NCI-H774 (cell line): ENCODE measurements at places on chromosomes 4 and X.

DNA sequence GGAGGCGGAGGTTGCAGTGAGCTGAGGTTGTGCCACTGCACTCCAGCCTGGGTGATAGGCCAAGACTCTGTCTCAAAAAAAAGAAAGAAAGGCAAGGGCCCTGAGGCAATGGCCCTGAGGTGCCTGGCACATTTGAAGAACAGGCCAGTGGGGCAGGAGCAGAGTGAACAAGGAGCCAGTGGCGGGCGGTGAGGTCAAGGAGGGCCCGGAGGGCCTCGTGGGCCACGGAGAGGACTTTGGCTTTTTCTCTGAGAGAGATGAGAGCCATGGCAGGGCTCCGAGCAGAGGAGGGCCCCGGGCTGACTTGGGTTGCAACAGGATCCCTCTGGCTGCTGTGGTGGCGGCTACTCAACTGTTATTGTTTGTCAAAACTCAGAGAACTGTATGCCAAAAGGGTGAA lies 13.3 kb downstream of the FTSJ1 start:
- DNase-seq = no peak

DNA sequence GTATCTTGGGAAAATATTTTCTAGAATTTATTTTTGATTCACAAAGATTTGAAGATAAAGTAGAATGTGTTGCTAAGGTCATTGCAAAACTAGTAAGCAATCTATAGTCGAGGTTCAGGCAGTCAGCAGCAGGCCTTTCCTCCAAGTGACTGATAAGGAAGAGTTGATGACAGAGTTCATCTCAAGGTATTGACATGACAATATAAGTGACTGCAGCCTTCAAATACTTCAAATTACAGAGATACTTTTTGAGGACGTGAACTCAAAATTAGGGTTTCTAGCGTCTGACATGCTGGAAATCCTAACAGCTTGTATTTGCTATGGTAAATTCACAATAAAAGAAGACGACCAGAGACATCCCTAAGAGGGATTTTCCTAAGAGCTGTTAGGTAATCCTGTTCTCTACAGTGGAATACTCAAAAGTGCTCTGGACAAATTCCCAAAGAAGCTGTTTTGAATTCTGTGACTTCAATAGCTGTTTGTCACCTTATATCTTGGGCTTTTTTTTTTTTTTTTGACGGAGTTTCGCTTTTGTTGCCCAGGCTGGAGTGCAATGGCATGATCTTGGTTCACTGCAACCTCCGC lies 7.4 kb downstream of the ARHGAP10 start:
- DNase-seq = no peak

- DNase-seq = no peak
Measured at GRCh38 chr4:10139518-10139917, 22.9 kb upstream of the WDR1 start.

GRCh38 chr4:74473155-74473811 lies 28.3 kb downstream of the AREG start:
- DNase-seq = no peak

DNA sequence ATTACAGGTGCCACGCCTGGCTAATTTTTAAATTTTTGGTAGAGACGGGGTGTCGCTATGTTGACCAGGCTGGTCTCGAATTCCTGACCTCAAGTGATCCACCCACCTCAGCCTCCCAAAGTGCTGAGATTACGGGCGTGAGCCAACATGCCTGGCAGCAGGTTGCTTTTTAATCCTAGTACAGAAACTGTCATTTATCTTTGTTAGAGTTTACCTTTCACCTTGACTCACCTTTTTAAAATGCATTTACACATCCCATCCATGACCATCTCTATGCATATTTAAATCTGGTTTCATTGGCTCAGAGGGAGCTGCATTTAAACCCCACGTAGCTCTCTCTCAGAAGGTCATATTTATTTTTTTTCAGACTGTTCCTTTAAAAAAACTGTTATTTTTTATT lies 31.9 kb downstream of the SLC16A2 start:
- DNase-seq = no peak

DNA sequence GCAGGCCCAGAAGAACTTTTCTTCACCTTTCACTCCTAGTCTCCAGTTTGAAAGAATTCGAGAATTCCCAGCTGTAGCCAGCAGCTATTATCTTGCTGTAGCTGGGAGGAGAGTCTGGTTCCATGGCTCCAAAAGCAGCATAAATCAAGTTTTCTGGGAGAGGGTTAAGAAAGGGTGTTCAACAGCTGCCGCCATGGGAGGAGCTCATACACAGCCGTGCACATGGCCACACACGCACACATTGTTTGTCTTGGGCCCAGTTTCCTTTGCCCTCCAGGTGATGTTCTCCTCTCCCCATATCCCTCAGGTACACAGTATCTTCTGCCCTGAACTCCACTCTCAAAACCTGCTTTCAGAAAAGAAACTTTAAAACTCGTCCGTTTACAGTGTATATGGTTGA lies 4.1 kb upstream of the GPC3 start:
- DNase-seq = no peak

GRCh38 chr4:143253166-143253565 lies 68.4 kb downstream of the USP38 start:
- DNase-seq = no peak

- no peak for DNase-seq
Measured at GRCh38 chr4:142271832-142272231, 574.3 kb downstream of the INPP4B start.

DNA sequence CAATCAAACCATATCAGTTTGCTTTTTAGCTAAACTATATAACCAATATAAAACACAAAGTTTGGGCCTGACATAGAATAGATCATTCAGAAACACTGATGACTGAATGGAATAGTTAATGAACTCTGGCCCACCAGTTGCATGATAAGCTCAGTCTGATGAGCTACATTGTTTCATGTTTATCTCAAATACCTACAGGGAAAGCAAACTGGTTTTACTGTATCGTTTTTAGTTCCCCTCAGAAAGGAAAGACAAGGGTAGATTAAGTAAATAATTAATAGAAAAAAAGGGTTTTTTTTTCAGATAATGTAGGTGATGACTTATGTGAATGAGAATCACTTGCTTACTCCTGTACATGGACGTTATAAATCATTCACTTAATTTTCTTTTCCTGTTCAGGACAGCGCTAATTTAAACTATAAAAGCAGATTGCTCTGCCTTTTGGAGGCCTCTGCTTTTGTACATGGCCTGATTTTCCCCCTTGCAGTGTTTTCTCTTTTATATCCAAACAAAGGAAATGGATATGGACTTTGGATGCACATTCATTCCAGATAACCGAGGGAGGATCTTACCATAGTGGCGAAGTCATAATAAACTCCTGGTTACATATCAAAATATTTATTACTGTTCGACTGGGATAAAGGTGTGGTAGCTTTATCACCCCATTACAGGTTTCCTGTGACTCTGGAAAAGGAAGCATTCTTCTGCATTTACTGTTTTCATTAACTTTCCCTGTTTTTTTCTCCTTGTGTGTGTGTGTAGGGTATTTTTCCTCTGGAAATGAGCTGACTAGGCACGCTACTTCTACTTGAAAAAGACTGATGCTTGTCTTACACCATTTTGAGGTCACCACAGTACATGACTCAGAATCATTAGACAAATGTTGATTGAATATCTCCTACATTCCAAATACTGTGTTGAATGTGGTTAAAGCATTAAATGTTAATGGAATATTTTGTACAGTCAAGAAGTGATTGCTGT lies 373.1 kb upstream of the HS3ST1 start:
- DNase-seq = no peak

DNA sequence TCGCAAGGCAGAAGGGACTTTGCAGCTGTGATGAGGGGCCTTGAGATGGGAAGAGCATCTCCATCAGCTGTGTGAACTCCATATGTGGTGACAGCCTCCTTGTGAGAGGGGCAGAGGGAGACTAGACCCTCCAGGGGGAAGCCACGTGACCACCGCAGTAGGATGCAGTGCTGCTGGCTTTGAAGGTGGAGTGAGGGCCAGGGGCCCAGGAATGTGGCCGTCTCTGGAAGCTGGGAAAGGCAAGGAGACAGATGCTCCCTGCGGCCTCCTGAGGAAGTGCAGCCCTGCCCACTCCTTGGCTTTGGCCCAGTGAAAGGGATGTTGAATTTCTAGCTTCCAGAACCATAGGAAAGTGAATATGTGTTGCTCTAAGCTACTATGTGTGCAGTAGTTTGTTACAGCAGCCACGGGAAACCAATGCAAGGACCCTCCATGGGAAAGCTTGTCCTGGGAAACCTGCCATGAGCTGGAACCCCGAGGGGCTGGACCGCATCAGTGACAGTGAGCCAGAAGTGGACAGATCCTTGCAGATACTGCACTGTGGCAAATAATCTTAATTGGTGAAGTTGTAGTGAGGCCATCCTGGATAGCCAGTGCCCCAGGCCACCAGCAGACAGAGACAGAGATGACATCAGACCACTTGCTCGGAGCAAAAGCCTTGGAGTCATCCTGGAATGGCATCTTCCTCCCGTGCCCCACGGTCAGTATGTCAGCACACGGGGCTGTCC lies 35.4 kb upstream of the SORCS2 start:
- no peak for DNase-seq

GRCh38 chr4:7598939-7599790 lies 164.4 kb upstream of the PSAPL1 start:
- DNase-seq = no peak

- DNase-seq = no peak
Measured at GRCh38 chr4:8728536-8729407, 136.2 kb downstream of the CPZ start.

DNA sequence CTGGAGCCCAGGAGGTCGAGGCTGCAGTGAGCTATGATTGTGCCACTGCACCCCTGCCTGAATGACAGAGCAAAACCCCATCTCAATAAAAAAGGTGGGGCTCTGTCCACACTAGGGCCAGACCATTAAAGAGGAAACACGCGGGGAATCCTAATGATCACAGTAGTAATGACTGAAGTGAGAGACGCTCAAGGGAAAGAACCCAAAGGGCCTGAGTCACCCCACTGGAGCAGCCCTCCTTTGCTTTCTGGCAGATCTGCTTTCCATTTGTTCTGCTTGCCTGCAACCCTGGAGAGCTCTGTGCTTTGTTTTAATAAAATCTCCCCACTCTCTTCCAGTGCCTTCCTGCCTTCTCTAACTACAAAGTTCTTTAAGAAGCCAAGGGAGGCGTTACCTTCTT lies 5.0 kb downstream of the TFDP3 start:
- DNase-seq = no peak

GRCh38 chr4:174259580-174259979 lies 23.9 kb downstream of the FBXO8 start:
- DNase-seq = no peak

DNA sequence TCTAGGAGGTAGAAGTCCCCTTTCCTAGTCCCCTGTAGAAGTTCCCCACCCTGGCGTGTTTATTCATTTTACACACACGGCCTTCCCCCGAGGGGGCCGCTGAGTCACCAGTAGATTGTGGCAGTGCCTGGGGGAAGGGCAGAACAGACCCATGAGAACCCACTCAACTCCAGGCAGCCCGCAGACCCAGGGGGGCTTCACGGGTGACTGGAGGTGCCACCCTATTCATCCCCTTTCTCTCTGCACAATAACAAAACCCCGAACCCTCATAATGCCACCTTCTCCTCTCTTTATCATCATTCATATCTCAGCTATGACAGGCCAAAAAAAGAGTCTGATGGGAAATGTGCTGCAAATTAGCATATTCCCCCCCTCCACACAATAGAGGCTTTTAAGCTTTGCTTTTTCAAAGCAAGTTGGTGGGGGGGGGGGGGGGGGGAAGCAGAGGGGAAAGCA lies 20.4 kb upstream of the GPM6B start:
- no peak for DNase-seq

DNA sequence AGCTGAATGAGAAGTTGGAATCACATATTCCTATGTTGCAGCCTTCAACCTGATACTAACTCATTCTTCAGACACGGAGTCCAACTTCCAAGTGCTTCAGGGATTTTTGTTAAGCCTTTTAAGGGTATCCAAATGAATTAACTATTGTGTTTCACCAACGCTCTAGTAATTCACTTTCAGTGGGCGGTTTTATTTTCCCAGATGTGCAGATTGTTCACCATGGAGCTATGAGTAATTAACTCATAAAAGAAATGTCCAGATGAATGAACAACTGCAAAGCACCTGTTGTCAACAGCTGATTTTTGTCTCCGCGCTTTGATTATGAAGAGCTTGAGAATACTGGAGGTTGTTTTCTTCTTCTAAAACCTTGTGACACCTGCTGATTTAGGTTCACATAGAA lies 187.6 kb downstream of the CBR4 start:
- no peak for DNase-seq

DNA sequence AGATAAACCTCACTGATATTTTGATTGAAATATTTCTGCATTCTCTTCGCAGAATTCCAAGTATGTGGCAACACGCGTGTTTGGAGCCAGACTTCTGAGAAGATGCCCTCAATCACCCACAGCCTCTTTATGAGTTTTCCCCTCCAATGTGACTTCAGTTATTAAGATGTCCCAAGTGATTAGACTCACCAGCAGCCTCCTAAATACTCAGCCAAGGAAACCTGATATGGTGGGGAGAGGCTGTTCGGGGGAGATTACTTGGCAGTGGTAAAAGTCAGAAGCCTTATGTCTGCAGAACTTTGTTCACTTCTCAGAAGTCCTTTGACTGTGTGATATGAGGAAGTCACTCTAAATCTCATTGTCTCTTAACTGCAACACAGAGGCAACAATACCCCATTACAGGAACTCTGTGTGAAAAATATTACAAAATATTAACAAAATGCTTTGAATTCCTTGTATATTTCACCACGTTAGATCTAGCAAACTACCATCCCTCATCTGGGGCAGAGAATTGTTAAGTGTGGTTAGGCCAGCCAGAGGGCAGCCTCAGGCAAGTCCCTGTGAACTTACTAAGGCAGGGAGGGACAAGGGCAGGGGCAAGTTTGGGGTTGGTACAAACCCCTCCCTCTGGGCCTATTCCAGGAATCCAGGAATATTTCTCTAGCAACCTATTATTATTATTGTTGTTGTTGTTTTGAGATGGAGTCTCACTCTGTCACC lies 151.4 kb upstream of the USP9X start:
- no peak for DNase-seq

DNA sequence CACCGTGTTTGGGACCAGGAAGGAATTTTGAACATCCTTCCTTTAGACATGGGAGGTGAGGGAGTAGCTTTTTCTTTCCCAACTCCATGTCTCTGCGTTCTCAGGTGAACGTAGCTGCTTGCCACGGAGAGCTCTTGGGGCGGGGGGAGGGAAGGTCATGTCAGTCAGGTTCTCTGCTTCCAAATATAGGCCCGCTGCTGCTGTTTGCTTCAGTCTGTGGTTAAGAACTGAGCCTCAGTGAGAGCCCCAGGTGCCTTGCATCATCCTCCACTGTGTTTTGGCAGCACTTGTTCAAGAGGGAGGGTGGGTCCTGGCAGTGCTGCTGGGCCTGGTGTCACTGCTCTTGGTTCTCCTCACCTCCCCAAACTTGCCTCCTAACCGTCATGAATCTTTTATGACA lies 46.5 kb downstream of the HADH start:
- DNase-seq = no peak

- DNase-seq = peak; percentile 14
Measured at GRCh38 chr4:37762294-37762990, 64.0 kb upstream of the PGM2 start.

GRCh38 chr4:1363513-1363912 lies 16.5 kb downstream of the UVSSA start:
- DNase-seq = no peak

GRCh38 chr4:109562457-109563239 lies 2.6 kb downstream of the MCUB start:
- no peak for DNase-seq
